Fibroblast of skin of abdomen (primary cell): ENCODE measurements at places on chromosomes 7 and 10.

DNA sequence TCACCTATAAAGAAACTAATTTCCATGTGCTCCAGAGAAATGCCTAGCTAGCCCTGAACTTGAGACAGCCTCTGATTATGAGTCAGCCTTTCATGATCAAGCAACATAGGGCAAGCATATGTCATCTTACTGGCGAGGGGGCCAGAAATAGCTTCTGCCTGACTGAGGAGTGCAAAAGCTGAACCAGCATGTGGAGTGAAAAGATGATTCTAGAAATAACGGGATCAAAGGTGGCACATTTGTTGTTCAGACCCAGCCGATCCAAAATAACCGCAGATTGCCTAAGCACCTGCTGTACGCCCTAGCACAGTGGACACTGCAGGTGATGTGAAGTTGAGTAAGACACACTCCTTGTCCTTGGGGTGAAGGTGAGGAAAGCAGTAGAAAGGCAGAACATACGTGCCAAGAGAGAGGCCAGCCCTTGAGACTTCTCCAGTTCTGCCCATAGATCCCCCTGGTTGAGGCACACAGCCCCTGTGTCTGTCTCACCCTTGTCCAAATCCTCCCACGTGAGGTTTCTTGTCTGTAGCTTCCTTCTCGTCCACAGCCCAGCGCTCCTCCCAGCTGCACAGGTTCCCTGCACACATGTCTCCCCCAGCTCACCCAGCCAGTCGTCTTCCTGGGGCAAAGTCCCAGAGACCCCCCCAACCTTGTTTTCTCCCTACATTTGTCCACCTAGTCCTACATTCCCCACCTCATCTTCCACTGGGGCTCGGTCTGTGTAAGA lies 2.8 kb upstream of the BCL7B start:
- peak; percentile 86 for DNase-seq

DNA sequence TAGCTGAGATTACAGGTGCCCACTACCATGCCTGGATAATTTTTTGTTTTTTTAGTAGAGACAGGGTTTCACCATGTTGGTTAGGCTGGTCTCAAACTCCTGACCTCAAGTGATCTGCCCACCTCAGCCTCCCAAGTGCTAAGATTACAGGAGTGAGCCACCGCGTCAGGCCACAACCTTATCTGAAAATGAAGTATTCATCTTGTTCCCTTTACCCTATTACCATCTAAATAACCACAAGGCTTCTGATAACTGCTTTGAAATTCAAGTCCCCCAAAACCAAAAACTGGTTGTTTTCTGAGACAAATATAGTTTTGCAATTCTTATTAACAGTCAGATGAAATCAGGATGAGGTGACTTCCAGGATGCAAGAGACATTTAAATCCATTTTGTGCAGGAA lies 2.4 kb downstream of the TCTN3 start:
- DNase-seq: no peak

- DNase-seq: peak; percentile 91
Measured at GRCh38 chr7:27143023-27143949, at the start of gene HOXA5. Gene HOXA5 (minus strand): TSS chr7:27143681. CDS start chr7:27143607, 74 bp downstream.

GRCh38 chr10:30422981-30423654 lies 10.9 kb upstream of the MAP3K8 start:
- no peak for DNase-seq

- DNase-seq: peak; percentile 61
Measured at GRCh38 chr7:86926732-86927131, 132.7 kb downstream of the ELAPOR2 start.
